ENCODE measurements at places on chromosomes 2 and 18. TPM values are rescaled to one million over a fixed set of nuclear protein-coding genes. Genes with fewer than 3 reads are reported as not detected.

TBC1D8 gene
- 18.6 TPM for total RNA-seq

DNA sequence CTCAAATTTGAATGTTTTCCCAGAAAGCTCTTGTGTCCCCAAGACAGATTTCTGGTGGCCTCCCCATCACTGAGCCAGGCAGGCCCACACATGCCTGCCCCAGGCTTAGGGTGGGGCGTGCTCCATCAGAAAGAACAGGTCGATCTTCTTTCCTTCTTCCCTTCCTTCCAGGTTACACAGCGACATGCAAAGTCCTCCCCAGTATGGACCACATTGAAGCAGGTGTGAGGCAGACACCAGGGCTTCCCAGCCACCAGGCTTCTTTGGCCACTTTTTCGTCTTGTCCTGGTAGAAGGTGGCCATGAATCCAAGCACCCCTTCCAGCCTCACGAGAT lies 41.4 kb upstream of the LAPTM4A start:
- no peak overlapping the region for H3K27ac ChIP-seq
- H3K4me3 ChIP-seq = no peak overlapping the region

DNA sequence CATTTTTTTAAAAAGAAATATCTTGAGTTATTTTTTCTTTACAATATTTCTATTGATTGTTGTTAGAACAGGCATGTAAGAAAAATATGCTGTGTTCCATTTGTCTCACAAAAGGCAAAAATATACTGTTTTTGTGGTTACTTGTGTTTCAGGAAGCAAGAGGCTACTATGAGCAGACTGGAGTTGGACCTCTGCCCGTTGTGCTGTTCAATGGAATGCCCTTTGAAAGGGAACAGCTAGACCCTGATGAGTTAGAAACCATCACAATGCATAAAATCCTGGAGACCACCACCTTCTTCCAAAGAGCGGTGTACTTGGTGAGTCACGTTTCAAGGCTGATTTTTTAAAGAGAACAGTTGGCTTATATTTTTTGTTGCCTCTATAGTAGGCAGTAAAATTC lies 54.7 kb downstream of the UGGT1 start:
- H3K27ac ChIP-seq = no peak overlapping the region
- H3K36me3 ChIP-seq = peaks cover 35% of the 10 kb centered on the region
- DNase-seq = peak; percentile 32
- H3K4me3 ChIP-seq = no peak overlapping the region
- peaks cover 21% of the 10 kb centered on the region for H3K4me1 ChIP-seq

DNA sequence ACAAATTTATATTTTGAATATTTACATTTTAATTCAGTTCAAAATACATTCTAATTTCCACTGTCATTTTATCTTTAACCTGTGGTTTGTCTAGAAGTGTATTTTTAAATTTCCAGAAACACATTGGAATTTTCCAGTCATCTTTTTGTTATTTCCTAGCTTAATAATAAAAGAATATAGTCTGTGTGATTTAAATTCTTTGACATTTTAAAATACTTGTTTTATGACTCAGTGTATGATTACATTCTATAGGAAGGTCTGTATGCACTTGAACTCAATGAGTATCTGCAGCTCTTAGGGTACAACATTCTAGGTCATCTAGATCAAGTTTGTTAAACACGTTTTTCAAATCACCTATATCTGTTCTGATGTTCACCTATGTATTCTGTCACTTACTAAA lies 88.3 kb upstream of the MBOAT2 start:
- peaks cover 30% of the 10 kb centered on the region for H3K4me1 ChIP-seq
- no peaks in the 10 kb centered on the region for H3K36me3 ChIP-seq
- H3K4me3 ChIP-seq = no peak overlapping the region
- no peaks in the 10 kb centered on the region for H3K27me3 ChIP-seq
- no peak for DNase-seq

GRCh38 chr2:130843321-130843985 lies 6.7 kb downstream of the ARHGEF4 start:
- H3K36me3 ChIP-seq = no peaks in the 10 kb centered on the region
- H3K4me1 ChIP-seq = no peaks in the 10 kb centered on the region
- no peak overlapping the region for H3K4me3 ChIP-seq
- no peaks in the 10 kb centered on the region for H3K27me3 ChIP-seq
- no peak overlapping the region for H3K27ac ChIP-seq

All from SJSA1 (cell line).